ENCODE measurements at places on chromosomes 6 and 20.

- DNase-seq: no peak
Measured at GRCh38 chr6:144955859-144956258, 670.7 kb downstream of the UTRN start.

- DNase-seq: no peak
Measured at GRCh38 chr6:35960187-35960586, 39.3 kb upstream of the SRPK1 start.

- peak; percentile 62 for DNase-seq
Measured at GRCh38 chr6:9540126-9540525, 874.7 kb downstream of the TFAP2A start.

GRCh38 chr20:45358282-45359068 lies 4.5 kb upstream of the SYS1 start:
- peak; percentile 89 for DNase-seq

DNA sequence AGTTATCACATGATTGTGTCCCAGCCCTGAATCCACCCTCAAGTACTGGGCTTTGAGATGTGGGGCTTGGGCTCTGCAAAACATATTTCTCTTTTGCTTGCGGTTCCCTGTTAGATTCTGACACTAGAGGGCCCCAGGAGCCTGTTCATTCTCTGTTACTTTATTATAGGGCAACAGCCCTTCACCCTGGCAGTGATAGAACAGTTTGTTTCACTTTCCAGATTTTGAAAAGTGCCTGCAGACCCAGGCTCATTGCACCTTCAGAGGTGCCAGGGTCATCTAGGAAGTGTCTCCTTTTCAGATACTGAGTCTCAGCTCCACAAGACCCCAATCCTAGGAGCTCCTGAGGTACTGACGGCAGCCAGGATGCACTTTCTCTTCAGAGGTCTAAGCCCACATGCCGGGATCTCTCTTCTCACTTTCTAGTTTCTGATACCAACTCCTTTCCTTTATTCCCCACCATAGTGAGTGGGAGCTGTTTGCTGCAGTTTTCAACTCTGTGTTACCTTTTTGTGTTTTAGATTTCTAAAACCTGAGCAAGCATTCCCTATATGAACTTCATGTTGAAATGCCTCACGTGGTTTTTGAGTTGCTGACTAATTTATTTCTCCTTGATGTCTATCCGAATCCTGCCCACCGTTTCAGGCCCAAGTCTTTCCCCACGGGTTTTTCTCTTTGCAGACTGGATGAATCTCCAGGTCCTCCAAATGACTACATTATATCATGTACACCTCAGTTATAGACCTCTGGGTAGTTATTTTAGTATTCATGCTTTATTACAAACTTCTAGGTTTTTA lies 10.9 kb downstream of the ABT1 start:
- DNase-seq: peak; percentile 61

GRCh38 chr6:153503810-153504209 lies 372.7 kb upstream of the RGS17 start:
- DNase-seq: no peak

DNA sequence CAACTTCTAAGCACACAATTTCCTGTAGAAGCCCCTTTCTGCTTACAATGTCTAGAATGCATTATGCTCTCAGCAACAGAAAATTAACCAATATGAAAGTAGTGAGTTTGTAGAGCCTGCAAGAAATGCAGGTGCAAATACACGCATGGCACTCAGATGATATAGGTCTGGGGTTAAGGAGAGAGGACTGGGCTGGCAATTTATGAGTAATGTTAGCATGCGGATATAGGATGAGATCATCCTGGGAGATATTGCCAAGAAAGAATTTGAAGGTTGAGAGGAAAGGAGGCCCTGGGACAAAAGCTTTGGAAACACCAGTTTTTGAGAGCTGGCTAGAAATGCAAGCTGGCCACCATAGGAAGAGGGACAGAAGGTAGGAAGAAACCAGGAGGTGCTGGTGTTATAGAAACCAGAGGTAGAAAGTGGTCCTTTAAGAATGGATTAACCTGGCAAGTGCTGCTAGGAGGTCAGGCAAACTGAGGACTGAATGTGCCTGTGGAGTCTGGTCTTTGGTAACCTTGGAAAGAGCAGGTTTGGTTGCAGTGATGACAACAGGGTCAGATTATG lies 183.2 kb upstream of the MYLIP start:
- DNase-seq: peak; percentile 78

DNA sequence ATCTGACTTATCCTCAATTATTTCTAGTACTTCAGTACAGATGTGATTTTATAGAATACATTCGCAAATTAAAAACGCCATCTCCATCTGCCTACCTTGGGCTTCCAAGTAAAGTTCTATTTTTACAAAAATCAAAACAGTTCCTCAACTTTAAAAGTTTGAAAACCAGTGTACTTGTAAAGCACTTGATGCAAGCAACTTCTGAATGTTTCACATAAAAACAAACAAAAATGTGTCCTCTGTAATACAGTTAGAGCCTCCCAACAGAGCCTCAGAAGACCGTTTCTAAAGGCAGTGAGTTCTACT lies 384 bp upstream of the MANEA start:
- DNase-seq: no peak

GRCh38 chr6:125154118-125154760 lies 666 bp downstream of the TPD52L1 start:
- no peak for DNase-seq

- peak; percentile 81 for DNase-seq
Measured at GRCh38 chr6:130946076-130946475, 117.0 kb downstream of the EPB41L2 start.

DNA sequence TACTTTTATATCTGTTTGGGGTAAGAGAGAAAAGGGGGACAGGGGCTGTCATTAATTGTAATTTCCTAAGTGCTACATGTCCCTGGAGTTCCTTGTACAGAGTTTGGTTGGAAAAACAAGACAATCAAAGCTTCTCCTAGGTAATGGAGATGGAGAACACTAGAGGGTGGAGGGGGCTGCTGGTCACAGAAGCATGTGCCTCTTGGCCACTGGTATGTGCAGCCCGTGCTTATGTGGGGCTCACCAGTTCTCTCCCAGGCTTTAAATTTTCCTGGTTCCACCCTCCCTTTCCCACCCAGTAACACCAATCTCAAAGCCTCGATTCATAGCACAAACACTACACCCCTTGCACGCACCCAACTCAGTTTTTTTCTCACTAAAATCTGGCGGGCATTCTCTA lies 165.6 kb downstream of the SAMD5 start:
- no peak for DNase-seq

GRCh38 chr6:131645846-131646245 lies 8.7 kb downstream of the ENPP3 start:
- DNase-seq: no peak

DNA sequence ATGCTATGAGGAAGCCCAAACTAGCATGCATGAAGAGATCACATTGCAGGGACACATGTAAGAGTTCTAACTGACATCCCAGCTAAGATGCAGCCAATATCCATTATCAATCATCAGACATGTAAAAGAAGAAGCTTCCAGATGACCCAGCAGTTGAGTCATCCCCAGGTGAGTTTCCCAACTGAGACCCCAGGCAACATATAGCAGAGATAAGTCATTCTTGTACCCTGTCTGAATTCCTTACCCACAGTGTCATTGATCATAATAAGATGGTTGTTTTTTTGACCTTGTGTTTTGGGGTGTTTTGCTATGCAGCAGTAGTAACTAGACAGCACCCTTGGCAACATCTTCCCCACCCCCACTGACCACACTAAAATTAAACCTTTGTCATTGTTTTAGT lies 18.9 kb downstream of the SIRPD start:
- DNase-seq: no peak

- DNase-seq: no peak
Measured at GRCh38 chr6:39170860-39171259, 55.9 kb upstream of the SAYSD1 start.

GRCh38 chr20:49675368-49676151 lies 38.1 kb downstream of the B4GALT5 start:
- DNase-seq: no peak

- DNase-seq: no peak
Measured at GRCh38 chr20:24783631-24784492, 165.2 kb upstream of the CST7 start.

DNA sequence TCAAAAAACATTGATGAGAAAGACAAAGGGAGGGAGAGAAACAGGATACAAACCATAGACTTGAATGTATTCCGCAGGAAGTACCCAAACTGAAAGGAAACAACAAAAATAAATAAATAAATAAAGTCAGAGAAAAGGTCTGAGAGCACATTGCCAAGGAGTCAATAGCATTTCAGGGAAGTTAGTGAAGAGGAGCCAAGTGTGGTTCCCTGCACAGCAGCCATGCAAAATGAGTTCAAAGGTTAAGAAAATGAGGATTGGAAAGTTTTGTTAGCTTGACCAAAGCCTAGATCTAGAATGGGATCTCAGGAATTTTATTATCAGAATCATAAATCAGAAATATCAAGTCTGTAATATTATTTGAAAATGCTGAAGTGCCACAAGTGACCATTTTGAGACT lies 700.0 kb downstream of the MAFB start:
- DNase-seq: no peak

- DNase-seq: no peak
Measured at GRCh38 chr20:41370176-41370575, 3.6 kb upstream of the EMILIN3 start.

All from endothelial cell of umbilical vein (primary cell).